NCI-H187 (cell line): ENCODE measurements at places on chromosomes 1 and 21.

DNA sequence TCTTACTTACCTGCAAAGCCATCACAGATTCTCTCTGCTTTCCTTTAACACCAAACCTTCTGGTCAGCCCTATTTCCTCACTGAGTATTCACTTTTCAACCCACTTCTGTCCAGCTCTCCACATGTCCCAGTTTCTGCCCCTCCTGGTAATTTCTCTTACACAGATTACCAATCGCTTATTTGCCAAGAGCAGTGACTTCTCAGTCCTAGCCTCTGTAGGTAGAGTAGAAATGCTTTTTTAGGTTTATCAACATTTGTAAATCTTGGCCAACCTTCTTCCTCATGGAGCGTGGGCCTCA lies 33.6 kb upstream of the LRRC8C start:
- DNase-seq, result no peak

DNA sequence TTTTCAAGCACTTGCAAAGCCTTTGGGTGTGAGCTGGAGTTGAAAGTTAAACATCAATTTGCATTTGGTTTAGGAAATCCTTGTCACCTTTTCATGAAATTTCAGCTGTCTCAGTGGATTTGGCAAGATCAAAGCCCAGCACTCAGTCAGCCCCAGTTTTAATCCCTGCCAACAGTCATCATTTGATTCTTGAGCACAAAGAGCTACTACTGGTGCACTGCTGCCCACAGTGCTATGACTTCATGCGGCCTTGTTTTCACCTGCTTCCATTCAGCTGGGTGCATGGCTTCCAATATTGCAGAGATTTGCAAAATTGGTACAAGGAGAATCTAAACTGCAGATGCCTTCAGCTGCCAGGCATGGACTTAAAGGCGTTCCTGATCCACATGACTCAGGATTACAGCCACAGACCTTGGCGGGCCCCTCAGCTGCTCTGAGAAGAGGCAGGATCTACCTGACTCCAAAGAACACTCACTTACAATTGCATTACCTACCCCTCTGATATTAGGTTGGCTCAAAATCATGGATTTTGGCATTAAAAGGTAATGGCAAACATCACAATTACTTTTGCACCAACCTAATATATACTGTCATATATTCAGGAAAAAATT lies 259.1 kb downstream of the DSCAM start:
- DNase-seq, result no peak

- DNase-seq, result no peak
Observed at GRCh38 chr21:39057121-39057520, 126.1 kb downstream of the PSMG1 start.

- no peak for DNase-seq
Observed at GRCh38 chr21:37758982-37759381, 157.3 kb downstream of the KCNJ6 start.

GRCh38 chr1:5927506-5928370 lies 64.5 kb downstream of the NPHP4 start:
- no peak for DNase-seq

GRCh38 chr1:77605246-77606026 lies 77.0 kb downstream of the ZZZ3 start:
- DNase-seq, result no peak

- DNase-seq, result no peak
Observed at GRCh38 chr1:33344896-33345560, 24.1 kb upstream of the A3GALT2 start.

- DNase-seq, result no peak
Observed at GRCh38 chr1:194535369-194535768, 1349.0 kb upstream of the B3GALT2 start.

DNA sequence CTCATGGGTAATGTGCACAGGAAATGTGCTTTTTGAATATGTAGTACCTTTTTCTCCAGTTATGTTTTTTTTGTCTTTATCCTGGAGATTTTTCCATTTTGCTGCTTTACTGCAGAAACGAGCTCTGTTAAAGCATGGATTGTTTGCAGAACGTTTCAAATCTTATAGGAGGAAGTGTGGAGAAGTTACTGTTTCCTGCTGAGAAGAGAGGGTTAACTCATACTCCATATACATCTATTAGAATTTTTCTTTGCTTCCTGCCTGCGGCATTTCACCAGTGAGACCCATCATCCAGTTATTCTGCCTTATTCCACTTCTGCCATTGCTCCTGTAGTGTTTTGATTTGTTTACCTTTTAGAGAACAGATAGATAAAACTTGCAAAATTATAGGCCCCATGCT lies 2.0 kb downstream of the RPRD2 start:
- DNase-seq, result no peak

DNA sequence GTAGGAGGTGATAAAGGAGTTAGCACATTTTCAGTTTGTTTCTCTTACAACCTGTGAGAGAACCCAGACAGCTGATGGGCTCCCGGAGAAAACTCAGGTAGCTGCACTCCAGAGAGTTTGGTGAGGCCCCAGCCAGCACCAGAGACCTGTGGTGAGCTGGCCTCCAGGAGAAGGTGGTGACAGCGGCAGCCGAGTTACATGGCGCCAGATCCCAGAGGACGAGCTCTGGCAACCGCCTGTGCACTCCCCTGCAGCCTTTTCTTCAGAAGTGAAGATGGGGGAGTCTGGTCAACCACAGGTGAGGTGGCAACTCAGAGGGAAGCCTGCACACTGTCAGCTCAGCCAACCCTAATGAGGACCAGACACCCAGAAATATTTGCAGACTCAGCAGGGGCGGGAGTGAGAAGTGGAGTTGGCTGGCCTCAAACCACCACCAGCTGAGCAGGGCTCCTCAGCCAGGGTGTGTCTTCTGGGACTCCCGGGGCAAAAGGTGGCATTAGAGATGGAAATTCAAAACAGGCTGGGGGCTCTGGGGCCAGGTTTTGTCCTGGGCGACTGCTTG lies 209.7 kb downstream of the SETD4 start:
- no peak for DNase-seq

GRCh38 chr1:71295350-71295749 lies 214.5 kb upstream of the ZRANB2 start:
- no peak for DNase-seq

GRCh38 chr1:32496127-32496526 lies 31.3 kb downstream of the ZBTB8B start:
- no peak for DNase-seq

DNA sequence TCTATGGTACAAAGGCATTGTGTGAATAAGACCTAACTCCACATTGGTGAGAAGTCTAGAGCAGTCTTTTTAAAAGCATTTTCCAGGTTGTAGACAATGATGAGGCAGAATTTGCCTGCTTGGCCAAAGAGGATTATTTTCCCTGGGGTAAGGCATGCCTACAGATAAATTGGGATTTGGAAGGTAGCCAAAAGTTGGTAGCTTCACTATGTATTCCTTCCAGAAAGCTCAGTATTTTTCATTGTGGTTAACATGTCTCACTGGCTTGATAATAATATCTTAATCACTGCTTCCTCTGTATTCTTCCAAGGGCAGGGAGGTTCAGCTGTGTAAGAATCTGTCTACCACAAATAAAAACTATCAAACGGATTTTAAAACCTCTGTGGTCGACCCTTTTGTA lies 590.8 kb upstream of the PRMT6 start:
- no peak for DNase-seq

DNA sequence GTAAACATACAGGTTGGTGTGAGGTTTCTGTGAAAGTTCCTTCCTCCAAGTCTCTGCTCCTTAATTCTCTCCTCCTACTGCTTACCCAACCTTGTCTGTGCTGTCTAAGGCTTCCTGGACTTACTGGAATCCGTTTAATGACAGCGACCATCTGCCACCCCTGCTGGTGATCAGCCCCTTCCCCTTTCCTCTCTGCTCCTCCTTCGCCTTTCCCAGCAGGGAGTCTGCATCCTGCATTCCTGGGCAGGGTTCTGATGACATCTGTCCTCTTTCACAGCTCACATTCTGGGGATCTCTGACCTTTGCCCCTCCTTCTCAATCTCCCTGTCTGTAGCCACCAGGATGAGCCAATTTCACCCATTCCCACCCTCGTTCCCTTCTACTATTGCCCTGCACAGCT lies 66.5 kb downstream of the KIRREL1 start:
- no peak for DNase-seq

GRCh38 chr1:91783423-91784170 lies 102.4 kb downstream of the TGFBR3 start:
- no peak for DNase-seq

DNA sequence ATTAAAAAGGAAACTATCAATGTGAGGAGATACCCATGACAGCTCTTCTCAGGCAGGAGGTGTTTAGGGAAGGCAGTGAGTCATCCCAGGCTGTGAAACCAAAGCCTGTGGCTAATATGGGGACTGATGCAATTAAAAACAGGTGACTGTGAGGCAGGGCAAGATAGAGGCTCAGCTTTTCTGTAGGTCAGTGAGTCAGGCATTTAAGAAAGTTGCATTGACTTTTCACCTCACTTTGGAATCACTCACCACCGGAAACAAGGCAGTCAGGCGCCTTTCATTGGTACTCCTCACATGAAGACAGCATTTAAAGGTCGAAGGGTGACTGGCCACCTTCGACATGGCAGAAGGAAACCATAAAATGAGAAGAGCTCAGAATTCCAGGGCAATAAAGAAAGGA lies 54.5 kb downstream of the PAPPA2 start:
- no peak for DNase-seq

GRCh38 chr1:208535511-208535910 lies 291.3 kb upstream of the PLXNA2 start:
- DNase-seq, result no peak

DNA sequence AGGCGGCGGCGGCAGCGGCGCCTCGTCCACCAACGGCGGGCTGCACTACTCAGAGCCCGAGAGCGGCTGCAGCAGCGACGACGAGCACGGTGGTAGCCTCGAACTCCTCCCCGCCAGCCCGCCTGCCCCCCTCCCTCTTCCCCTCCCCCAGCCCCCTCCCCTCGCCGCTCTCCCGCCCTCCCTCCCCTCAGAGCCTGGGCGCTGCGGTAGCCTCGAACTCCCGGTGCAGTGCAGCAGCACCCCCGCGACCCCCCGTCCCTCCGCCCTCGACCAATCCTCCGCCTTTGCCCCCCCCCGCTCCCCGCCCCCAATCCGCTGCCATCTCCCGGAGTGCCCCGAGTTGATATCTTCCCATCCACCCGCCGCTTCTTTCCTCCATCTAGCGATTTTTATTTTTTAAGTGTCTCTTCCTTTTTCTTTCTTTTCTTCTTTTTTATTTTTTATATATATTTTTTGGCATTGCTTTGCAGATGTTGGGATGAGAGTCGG lies 516 bp downstream of the RCOR3 start:
- DNase-seq, result peak; percentile 4

- DNase-seq, result no peak
Observed at GRCh38 chr1:201552941-201553351, 14.0 kb downstream of the NAV1 start.

- DNase-seq, result no peak
Observed at GRCh38 chr1:82225421-82226185, 424.9 kb downstream of the ADGRL2 start.

GRCh38 chr1:21299780-21300395 lies 9.6 kb upstream of the ECE1 start:
- DNase-seq, result no peak

DNA sequence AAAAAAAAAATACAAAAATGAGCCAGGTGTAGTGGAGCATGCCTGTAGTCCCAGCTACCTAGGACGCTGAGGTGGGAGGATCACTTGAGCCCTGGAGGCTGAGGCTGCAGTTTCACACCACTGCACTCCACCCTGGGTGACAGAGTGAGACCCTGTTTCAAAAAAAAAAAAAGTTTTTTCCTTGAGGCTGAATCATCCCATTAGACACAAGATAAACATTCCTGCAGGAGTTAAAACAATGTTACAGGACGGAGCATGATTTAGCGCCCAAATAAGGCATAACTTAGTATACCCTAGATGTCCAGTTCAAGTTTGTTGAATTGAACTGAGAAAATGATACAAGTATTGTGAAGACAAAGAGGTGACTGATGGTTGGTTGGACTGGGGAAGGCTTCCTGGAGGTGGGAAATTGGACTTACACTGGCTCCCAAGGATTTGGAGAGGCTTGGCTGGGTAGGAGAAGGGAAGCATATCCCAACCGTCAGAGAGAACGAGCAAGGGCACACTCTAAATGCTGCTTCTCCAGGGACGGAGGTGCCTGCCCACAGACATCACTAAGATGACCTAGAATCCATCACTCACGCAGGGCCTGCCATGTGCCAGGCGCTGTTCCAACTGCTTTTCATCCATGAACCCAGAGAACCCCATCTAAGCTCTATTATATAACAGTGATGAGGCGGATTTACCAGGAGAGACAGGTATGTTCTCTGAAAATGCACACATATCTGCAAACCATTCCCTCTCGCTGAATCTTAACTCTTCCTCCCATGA lies 610.6 kb downstream of the KIF26B start:
- no peak for DNase-seq

GRCh38 chr1:45809761-45810160 lies 6.3 kb downstream of the MAST2 start:
- DNase-seq, result no peak

DNA sequence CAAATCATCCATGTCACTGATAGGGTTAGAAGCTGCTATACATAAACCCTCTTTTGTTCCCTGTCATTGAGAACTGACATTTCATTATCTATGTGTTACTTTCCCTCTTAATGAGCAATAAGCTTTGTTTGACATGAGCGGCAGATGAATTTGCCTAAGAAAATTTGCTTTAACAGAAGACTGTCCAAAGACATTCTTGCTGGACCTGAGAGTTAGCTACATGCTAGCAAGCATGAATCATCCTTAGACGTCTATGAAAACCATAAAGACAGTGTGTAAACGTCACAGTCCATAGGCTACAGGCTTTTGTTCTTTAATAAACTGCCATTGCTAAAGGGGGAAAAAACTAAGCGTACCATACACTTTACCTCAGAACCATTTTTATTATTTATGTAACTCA lies 73.1 kb downstream of the TNFSF4 start:
- no peak for DNase-seq

DNA sequence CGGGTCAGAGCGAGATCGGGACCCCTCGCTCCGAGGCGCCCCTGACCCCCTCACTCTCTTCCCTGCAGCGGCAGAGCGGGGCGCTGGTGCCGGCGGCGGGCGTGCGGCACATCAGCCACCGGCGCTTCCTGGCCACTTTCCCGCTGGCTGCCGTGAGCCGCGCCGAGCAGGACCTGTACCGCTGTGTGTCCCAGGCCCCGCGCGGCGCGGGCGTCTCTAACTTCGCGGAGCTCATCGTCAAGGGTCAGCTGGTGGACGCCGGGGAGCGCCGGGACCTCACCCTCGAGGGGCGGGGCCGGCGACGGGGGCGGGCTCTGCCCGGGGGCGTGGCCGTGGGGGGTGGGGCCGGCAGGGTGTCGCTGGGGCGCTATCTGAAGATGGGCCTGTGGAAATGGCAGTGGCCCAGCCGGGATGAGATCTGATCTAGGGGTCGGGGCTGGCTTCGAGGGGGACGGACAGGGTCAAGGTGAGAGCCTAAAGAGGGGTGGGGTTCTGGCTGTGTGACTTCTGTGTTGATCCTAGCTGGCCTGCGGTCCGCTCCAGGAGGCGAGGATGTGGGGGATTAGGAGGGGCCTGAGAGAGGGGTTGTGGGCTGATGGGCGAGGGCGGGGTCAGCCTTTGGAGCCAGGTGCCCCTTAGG lies 23.6 kb downstream of the PTPRU start:
- no peak for DNase-seq

GRCh38 chr1:54706419-54706818 lies 9.2 kb upstream of the TTC4 start:
- no peak for DNase-seq

- peak; percentile 14 for DNase-seq
Observed at GRCh38 chr1:58739856-58740466, 40.1 kb upstream of the MYSM1 start.
